Fibroblast of skin of left biceps (primary cell): ENCODE measurements at places on chromosomes 4 and X.

DNA sequence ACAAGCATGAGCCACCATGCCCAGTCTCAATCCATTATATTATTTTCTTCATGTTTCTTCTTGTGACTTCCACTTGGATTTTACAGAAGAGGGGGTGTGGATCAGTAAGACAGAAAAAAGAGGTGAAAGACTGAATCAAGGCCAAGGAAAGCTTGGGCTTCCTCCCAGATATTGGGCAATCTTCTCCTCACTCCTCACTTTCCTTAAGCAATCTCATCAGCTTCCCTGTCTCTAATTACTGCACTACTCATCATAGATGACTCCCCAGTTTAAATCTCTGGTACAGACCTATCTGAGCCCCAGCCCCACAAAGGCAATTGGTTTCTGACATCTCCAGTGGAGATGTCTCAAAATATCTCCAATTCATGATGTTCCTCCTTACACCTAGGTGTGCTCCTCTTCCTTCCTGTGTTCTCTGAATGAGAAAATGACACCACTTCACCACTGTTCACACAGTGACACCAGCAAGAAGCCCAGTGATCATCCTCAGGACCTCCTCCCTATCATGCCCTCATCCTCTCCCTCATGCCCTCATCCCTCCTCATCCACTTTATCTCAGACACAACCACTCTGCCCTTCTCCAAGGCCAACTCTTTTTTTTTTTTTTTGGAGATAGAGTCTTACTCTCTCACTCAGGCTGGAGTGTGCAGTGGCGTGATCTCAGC, 44.8 kb upstream of the HERC6 start:
- no peak for DNase-seq

DNA sequence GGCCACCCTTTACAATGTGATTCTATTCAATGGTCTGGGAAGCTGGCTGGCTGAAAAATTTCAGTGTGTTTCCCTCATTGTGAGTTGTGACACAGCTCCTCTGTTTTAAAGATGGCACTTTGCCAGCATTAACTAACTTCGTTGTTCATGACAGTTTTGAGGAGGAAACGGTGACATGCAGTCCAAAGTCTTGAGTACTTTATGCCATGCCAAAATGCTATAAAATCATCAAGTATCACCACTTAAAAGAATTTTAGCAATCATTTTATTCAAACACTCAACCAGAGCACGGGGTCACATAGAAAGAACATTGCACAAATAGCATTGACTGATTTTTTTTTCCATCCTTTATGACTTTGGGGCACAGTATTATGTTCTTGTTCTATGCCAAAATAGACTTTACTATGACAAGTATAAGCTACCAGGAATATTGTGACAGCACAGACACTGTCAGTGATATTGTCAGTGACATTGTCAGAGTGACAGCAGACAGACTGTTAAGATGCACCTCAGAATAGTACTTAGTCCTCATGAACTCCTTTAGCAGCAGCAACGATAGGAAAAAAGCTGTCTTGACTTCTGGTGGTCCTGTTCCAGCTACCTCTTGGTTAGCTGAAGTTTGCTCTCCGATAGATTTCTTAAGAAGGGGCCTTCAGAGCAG, 46.7 kb downstream of the CXCL13 start:
- no peak for DNase-seq

GRCh38 chr4:16524406-16524805, 298.1 kb upstream of the TAPT1 start:
- DNase-seq: no peak

DNA sequence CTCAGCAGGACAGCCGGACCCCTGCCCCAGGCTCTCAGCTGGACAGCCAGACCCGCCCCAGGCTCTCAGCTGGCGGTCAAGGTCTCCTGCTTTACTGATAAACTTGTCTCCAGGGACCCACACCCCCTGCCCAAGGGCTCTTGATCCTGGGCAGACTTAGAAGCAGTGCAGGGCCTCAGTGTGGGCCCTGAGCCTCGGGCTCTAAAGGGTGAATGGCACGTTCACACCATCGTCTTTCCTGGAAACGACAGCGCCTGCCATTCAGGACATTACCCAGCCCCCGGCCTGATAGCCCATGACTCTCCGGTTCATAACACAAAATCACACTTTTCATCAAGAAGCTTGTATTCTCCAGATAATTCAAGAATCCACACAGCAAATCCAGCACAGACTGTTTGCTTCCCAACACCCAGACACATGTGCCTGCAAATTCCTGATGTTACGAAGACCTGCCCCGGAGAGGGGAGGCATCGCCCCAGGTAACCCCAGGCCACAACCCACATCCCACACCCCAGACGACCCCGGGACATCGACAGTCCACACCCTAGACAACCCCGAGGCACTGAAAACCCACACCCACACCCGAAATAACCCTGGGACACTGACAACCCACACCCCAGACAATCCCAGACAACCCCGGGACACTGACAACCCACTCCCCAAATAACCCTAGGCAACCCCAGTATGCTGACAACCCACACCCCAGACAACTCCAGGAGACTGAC, 136.8 kb downstream of the FAM53A start:
- no peak for DNase-seq

GRCh38 chr4:82421796-82422560, 8.3 kb downstream of the HNRNPDL start:
- DNase-seq: no peak

- no peak for DNase-seq
These were observed 63.7 kb downstream of the COL25A1 start for GRCh38 chr4:109238746-109239145.

GRCh38 chr4:13917015-13917414, 289.5 kb upstream of the BOD1L1 start:
- DNase-seq: no peak

DNA sequence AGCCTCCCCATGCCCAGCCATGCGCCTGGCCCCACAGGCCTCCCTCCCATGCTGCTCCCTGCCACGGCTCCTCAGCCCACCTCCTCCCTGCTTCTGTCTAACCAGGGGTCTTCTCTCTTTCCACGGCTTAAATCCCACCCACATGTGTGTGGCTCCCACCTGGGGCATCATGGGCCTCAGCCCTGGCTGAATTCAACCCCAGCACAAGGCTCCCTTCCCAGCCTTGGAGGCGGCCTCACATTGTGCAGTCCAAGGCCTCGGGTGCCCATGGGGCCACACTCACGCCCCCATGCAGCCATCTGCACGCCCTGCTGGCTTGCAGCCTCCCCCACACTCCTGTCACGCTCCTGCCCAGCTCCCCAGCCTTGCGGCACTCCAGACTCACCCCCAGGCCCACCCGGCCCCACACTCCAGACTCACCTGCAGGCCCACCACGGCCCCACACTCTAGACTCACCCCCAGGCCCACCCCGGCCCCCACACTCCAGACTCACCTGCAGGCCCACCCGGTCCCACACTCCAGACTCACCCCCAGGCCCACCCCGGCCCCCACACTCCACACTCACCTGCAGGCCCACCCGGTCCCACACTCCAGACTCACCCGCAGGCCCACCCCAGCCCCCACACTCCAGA, 27.0 kb downstream of the MAEA start:
- no peak for DNase-seq

DNA sequence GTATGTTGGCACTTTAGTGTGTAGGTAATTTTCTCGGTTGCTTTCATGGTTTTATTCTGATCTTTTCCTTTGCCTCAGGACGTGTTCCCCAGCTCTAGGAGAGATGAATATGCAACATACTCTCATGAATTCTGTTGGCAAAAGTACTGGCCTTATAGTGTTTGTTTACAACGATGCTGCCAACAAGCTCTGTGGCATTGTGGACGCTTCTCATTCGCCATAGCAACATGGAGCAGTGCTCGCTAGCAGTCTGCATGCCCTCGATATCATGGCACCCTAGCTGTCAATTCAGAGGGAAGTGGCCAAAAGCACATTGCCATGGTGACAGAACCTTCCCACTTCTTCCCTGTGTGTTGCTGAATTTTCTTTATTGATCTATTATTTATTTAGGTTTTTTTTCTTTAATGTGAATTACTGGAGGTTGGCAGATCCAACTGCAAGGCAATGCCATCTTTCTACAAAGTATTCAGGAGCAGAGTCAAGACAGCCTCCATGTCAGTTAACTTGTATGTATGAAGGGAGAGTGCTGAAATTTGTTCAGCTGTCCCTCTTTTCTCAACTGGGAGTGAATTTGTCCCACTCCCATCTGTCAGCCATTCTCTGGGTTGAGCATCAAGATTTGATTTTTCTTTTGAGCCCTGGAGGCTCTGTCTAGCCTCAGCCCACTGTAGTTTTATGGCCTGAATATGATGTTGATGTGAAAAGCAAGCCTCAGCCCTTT, 224.9 kb upstream of the VCX3A start:
- DNase-seq: no peak

DNA sequence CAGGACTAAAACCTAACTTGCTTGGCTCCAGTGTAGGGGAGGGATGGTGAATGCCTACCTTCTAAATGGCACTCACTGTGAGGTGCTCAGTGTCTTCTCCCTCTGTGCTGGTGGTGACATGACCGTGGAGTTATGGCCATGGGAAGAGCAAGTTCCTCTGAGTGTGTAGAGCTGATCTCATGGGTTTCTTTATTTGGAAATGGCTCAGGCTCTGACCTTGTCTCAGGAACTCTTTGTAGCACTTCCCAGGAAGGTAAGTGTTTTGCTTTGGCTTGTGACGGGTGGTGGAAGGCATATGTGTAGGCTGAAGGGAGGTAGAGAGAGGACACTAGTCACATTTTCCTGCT, 6.4 kb downstream of the MSN start:
- no peak for DNase-seq

GRCh38 chr4:65943076-65943475, 272.8 kb upstream of the EPHA5 start:
- DNase-seq: peak; percentile 3

- no peak for DNase-seq
These were observed 1047.7 kb upstream of the GRID2 start for GRCh38 chr4:91256043-91256442.

DNA sequence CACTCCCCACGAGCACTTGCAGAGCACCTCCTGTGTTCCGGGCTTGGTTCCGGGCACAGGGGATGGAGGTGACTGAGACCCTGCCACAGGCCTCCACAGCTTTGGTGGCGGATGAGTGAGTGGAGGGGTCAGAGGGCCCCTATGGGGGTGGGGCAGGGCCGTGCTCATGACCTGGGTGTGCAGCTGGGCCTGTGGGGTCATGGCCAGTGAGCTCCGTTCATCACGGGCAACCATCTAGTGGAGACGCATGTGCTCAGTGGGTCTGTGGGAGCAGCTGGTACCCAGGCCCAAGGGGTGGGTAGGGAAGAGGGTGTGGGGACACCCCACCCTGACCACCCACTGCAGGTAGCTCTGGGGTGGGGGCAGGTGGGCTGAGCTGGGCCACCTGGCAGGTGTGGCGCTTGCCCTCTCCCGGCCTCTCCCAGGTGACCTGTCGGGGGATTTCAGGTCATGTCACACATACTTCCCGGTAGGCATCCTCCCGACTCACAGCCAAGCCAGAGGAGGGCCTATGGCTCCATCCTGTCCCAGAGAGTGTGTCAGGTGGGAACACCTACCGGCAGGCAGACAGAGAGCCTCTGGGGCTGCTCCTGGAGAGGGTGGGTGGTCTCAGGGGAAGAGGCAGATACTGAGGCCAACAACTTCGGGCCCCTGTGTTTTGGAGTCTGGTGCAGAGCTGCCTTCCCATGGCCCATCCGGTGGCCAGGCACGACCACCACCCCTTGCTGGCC, 3.6 kb downstream of the PSAPL1 start:
- no peak for DNase-seq

DNA sequence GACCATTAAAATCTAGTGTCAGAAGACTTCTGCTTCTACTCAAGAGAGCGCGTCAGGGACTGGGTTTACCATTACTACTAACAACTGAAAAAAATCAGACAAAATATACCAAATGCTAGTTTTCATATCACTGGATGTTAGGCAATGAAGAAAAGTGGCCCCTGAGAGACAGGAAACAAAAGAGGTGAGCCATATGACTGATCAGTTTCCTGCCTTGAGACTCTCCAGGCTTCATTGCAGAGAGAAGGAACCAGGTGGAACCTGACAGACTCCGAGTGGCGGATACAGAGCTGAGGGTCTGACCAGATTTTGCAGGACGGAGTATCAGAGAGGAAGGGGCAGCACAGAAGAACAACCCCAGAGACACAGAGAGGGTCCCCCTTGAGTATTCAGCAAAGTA, 86.3 kb downstream of the C4orf51 start:
- DNase-seq: no peak

DNA sequence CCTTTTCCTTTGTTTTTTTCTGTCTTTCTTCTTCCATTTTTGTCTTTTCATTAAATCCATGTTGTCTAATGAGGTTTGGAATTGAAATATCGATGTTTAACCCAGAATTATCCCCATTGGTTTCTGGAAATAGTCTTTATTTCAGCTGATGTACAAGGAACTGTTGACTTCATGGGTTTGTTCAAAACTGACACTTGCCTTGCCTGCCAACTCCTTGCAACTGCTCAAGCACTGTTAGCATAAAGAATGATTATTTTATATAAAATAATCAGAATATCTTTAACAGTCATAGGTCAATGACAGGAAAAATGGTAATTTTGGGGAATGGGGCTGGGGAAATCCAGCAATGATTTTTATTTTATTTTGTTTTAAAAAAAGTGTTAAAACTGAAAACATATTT, 359.6 kb upstream of the LCORL start:
- DNase-seq: no peak

- no peak for DNase-seq
These were observed 53.8 kb upstream of the TXK start for GRCh38 chr4:48187813-48188212.

DNA sequence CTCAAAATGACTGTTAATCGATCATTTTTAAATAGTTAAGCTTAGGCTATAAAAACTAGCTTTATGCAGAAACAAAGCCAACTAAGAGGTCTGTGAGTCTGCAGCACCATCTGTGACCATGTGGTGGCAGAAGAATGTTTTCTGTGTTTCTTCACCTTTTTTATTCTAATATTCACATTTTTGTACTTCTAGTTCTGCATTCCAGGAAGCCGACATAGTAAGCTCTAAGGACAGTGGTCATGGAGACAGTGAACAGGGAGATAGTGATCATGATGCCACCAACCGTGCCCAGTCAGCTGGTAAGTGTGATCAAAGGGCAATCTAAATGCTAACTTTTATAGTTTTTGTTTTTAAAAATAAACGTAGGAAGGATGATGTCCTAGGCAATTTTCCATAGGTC, 5.6 kb downstream of the PCDH10 start:
- no peak for DNase-seq

GRCh38 chr4:106238820-106239420, 77.1 kb downstream of the TBCK start:
- no peak for DNase-seq

GRCh38 chrX:27008486-27008885, 454.7 kb downstream of the PPP4R3C start:
- DNase-seq: no peak

- DNase-seq: peak; percentile 78
These were observed 50.6 kb upstream of the TENM3 start for GRCh38 chr4:182192511-182193181.

- no peak for DNase-seq
These were observed 104.9 kb downstream of the SLIT2 start for GRCh38 chr4:20356565-20356964.
